ENCODE measurements at places on chromosomes 2 and 18. TPM values are rescaled to one million over a fixed set of nuclear protein-coding genes. Genes with fewer than 3 reads are reported as not detected.

G6PC2 gene
- total RNA-seq, result not detected

ANKRD30B gene
- total RNA-seq, result not detected

ELOA2 gene
- total RNA-seq, result not detected

SH3BP4 gene
- 36.8 TPM for total RNA-seq

PCARE gene
- 0.95 TPM for total RNA-seq
